ENCODE measurements at places on chromosomes 1 and 21.

GRCh38 chr1:36067871-36068270 lies 16.0 kb upstream of the TEKT2 start:
- DNase-seq: no peak

- no peak for DNase-seq
Measured at GRCh38 chr1:9858293-9859035, 34.7 kb upstream of the CLSTN1 start.

GRCh38 chr1:51093581-51093980 lies 8.4 kb upstream of the C1orf185 start:
- DNase-seq: no peak

GRCh38 chr1:58392083-58392482 lies 154.4 kb downstream of the OMA1 start:
- no peak for DNase-seq

DNA sequence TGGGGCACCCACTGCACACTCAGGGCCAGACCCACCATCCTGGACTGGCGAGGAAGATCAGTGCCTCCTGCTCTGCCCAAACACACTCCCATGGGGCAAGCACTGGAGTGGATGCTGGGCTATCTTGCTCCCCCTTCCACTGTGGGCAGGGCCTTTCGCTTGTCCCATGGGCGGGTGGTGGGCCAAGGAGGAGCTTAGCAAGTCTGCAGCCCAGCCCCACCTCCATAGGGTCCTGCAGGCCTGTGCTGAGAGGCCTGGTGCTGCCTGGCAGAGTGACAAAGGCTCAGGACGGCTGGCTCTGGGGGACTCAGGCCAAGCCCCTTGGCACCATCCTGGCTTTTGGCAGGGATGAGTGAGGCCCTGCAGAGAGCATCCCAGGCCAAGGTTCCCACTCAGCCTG lies 89.4 kb downstream of the PTPRU start:
- no peak for DNase-seq

- DNase-seq: no peak
Measured at GRCh38 chr1:172497230-172497629, 35.7 kb upstream of the SUCO start.

GRCh38 chr1:153659175-153659534 lies 652 bp downstream of the SNAPIN start:
- DNase-seq: no peak

DNA sequence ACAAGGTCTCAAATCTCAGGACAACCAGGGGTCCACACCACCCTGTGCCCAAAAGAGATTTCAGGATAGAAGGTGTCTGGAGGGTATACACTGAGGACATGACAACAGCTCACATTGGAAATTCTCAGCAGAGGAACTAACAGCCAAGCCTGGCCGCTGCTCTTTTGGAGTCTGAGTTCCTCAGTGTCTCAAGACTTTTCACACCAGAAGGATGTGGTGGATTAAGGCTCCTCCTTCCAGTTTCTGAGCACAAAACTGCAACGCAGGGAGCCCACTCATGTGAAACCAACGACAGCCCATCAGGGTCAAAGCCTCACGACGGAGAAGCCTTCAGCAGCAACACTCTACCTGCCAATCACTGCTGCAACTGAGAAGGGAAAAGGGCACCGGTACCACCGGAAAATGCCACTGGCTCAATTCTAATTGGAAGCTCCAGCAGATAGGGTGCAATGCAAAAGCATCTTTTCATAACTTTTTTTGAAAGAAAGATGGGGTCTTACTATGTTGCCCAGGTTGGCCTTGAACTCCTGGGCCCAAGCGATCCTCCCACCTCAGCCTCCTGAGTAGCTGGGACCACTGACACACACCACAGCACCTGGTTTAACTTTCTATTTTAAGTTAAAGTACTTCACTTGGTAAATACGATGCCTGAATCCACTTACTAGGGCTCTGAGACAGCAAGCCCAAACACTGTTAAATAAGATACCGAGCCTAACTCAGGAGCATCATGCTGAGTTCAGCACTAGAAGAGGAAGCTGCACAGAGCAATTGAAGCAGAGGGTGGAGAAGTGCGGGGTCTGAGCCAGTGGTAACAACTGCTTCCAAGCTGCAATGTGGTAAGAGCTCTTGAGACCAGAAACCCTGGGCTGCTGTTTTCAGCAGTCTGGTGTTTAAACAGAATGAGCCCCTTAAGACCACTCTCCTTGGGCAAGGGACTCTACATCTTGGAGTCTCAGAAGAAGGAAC lies 7.8 kb downstream of the CAPZB start:
- no peak for DNase-seq

- DNase-seq: no peak
Measured at GRCh38 chr1:24850328-24850920, 79.7 kb downstream of the RUNX3 start.

DNA sequence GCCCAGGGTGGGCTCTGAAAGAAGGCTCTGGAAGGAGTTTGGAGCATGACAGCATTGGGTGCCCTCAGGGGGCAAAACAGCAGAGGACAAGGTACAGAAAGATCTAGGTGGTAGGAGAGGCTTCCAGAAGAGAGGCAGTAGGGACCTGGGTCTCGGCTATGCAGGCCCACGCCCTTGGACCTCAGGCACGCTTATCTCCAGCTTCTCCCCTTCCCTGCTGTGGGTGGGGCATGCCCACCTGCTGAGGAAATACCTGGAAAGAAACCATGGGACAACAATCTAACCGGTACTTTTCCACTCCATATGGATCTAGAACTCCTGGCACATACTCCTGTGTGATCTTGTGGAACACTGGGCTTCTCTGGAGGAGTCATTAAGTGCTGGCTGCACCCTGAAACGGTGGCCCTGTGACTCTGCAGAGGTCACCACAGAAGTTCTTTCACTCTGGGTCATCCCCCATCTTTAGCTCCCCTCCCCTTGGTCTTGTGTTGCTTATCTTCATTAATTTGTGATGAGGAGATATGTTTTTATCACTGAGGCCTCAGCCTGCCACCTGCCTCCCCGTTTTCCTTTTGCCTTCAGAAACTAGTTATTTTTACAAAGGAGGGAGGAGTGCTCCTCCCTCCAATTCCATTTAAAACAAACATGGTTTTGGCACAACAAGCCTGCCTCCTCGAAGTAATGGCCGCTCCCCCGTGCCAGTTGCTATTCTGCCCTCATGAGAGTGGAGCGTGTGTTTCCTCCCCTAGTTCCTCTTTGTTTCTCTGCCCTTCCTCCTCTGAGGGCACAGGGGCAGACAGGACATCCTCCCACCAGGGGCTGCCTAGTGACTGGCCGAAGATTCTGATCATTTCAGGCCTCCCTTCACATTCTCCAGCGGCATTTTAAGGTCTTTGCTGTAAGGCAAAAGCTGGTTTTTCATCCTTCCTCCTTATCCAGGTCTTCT lies 78.0 kb upstream of the ATP5PO start:
- DNase-seq: no peak

GRCh38 chr1:39694026-39694425 lies 2.8 kb upstream of the HPCAL4 start:
- no peak for DNase-seq

GRCh38 chr1:37476460-37477197 lies 2.2 kb downstream of the ZC3H12A start:
- peak; percentile 70 for DNase-seq

- DNase-seq: no peak
Measured at GRCh38 chr1:44348061-44348485, 7.0 kb downstream of the ERI3 start.

DNA sequence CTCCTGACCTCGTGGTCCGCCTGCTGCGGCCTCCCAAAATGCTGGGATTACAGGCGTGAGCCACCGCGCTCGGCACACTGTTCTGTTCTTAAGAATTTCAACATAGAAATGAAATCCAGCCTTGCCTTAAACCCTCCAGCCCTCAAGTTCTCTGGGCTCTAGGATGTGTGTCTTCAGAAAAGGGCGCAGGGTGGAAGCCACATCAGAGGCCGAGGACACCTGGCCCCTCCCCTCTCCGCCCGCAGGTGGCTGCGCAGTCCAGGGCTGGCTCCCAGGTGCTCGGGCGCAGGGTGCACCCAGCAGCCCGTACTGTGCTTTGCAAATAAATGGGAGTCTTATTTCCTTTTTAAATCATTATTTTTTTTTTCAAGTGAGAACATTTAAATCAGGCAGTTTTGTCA lies 2.0 kb upstream of the C1orf174 start:
- DNase-seq: no peak

- DNase-seq: no peak
Measured at GRCh38 chr1:245753807-245754206, 599.0 kb downstream of the KIF26B start.

DNA sequence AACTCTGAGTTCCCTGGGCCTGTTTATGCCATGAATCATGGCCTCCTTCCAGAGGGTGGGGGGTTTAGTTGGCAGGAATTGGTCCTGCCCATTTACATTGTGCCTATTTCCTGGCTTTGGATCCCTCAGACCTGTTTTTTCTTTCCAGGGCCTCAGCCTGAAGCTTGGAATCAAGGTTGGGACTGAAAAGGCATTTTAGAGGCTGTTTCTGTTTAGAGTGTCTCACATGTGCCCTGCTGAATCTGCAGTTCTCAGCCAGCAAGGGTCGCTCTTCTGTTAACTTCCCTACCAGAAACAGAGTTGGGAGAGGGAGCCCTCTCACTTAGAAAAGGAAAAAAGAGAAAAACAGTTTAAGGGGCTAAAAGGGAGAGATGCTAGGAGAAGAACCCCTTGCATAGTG lies 191.1 kb downstream of the PTPRC start:
- DNase-seq: no peak
